ENCODE measurements at places on chromosomes 5 and 9.

GRCh38 chr9:95055851-95056551 lies 261.5 kb downstream of the FANCC start:
- DNase-seq = peak; percentile 63

DNA sequence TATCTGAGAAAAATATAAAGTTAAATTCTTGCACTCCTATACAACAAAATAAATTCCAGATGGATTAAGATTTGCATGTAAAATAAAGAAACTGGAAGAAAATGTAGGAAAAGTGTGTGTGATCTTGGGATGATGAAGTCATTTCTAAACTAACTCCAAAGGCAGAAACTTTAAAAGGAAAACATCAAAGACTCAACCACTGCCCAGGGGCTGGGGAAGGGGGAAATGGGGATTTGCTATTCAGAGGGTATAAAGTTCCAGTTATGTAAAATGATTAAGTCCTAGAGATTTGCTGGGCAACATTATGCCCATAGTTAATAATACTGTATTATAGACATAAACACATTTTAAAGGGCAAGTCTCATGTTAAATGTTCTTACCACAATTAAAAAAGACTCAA lies 254.5 kb downstream of the DEPDC1B start:
- DNase-seq = no peak

DNA sequence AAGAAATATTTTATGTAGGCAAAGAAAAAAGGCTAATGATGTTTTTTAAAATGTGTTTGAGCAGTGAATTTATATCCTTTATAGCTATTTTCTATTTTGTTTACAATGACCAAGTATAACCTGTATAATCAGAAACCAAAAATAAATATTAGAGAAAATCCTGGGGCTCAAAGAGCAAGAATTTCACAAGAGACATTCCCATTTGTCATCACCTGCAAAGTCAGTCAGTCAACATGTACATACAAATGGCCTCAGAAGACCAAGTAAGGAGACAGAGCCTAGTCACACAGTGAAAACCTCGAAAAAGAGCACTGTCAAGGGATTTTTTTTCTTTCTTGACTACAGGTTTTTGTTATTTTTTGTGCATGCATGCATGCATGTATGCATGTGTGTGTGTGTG lies 231.4 kb downstream of the GLIS3 start:
- DNase-seq = no peak

DNA sequence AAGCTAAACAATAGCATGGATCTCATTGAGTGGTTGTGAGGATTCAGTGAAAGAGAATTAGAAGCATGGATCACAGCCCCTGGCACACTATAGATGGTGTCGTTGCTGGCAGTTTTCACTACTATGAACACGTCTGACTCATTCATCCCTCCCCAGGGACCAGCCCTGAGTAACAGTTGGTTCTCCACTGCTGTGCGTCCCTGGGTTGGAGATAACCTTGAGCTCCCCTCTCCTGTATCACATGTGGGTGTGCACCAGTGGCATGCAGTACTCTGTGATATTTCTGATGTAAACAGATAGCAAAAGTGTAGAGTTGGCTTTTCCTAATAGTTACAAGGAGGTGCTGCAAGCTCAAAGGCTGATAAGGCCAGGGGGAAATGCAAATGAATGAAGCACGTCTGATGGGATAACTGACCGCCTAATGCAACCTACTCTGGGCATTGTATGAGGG lies 8.8 kb upstream of the LCP2 start:
- DNase-seq = no peak

DNA sequence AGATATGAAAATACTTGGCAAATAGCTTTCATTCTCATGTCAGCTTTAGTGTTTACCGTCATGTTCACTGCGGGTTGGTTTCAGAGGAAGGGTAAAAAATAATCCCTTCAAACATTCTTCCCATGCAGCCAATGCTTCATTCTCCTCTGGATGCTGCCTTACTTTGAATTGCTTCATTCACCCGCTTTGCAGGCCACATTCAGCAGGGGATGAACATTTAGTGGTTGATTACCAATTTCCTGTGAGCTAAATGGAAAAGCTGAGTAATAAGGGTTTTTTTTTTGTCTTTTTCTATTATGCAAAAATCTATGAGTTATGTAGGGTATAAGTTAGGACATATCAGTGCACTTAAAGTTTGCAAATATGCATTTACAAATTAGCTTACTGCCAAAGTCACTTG lies 96.3 kb upstream of the MEF2C start:
- DNase-seq = no peak

- DNase-seq = no peak
Measured at GRCh38 chr9:14085810-14086209, 228.1 kb downstream of the NFIB start.

DNA sequence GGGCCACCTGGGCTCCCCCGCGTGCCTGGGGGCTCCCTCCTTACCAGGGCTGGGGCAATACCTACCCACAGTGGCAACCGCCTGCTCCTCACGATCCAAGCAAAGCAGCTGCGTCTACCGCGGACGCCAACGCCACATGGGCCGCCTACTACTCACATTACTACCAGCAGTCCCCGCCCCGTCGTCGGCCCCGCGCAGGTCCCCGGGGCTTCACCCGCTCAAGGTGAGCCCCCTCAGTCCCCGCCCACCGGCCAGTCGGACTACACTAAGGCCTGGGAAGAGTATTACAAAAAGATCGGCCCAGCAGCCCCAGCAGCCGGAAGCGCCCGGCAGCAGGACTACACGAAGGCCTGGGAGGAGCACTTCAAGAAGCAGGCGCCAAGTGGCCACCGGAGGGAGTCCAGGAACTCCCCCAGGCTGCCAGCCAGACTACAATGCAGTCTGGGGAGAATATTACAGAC lies 106.0 kb upstream of the MTAP start:
- DNase-seq = no peak

DNA sequence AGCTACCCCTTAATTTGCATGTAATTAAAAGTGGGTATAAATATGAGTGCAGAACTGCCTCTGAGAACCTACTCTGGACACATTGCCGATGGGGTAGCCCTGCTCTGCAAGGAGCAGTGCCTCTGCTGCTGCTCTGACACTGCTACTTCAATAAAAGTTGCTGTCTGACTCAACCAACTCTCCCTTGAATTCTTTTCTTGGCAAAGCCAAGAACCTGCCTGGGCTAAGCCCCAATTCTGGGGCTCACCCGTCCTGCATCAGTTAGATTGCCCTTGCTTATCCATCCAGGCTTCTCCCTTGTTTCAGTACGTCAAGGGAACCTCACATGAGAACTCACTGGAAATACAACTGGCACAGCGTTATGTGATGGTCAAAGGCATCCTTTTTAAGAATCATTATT lies 44.1 kb downstream of the FBXL7 start:
- no peak for DNase-seq

GRCh38 chr5:104821606-104822005 lies 1259.0 kb upstream of the NUDT12 start:
- no peak for DNase-seq

DNA sequence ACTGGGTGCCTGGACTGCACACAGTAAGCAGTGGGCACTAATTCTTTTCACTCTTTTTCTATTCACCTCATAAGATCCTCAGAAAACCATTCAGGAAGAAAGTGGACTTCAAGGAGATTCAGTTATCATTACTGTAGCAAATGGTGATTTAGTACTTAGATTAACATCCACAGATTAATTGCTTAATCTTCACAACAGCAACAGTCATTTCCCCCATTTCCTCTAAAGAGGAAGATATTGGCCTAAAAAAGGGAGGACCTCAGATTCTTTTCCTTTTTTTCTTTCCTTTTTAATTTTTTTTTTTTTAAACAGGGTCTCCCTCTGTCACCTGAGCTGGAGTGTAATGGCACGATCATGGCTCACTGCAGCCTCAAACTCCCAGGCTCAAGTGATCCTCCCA lies 64.4 kb downstream of the AUH start:
- DNase-seq = no peak

GRCh38 chr9:82363682-82364081 lies 375.1 kb downstream of the SPATA31D1 start:
- no peak for DNase-seq

DNA sequence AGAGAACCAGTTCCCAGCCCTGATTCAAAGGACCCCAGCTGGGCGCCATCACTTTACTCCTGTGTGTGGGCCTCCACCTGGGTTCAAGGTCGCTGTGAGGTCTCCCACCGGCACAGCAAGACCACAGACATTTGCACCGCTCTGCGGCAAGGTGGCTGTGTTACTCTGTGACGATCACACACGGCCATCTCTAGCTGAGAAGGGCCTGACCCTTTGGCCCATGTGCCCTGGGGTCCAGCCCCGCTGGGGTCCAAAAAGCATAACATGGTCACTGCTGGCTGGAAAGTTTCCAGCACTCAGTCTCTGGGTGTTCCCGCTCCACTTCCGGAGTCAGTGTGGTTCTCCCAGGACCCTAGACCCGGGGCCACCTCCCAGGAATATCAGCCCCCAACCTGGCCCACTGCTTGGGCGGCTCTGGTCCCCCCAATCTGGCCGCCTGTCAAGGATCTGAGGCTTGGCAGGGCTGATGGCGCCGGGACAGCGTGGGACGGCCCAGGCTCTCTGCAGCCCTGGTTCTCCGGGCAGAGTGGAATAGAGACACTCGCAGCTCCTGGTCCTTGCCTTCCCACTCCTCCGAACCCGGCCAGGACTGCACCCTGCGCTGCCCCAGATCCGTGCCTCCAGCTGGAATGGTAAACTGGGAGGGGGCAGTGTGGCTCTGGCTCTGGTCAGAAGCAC lies 3.9 kb upstream of the LMX1B start:
- no peak for DNase-seq

DNA sequence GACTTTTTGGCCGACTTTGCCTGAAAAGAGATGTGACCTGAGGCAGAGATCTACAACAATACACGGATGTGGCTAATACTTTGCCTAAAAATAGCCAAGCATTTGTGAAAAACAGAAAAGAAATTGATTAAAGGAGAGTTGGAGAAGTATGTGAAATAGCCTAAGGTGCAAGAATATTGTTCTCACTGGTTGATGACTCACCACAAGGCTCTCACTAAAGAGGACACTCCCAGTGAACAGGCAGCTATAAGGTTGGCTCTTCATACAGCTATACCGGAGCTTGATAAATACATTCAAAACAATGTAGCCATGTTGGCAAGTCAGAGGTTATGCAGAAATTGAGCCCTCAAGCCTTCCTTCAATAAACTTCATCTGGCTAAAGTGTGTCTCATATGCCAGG lies 317.2 kb upstream of the GRAMD2B start:
- no peak for DNase-seq

- DNase-seq = no peak
Measured at GRCh38 chr9:104009826-104010225, 84.3 kb upstream of the SMC2 start.

DNA sequence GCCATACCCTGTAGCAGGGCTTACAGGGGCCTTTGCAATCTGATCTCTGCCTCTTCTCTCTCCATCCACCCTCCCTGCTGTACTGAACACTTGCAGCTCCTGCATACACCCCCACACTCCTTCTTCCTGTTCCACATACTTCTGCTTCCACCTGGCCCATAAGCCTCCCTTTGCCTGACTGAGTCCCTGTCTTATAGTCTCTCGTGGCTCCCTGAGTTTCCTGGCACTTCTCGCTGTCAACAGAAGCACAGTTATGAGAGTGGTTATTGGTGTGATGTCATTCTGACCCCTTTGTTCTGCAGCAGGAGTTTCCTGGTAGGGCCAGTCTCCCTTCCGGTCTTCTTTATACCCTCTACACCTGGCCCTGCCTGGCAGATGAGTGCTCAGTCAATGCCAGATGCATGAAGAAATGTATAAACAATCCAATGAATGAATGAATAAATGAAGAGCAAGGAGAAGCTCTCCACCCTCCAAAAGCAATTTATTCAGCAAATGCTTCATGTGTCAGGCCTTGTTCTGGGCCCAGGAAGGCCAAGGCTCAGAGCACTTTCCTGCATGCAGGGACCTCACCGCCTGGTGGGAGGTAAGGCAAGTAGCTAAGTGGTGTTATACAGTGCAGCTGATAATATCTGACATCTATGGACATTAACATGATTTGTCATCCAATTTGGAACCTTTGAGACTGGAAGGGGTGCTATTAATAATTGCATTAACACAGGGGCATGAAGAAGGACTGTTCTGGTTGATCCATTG lies 20.5 kb upstream of the CSF1R start:
- DNase-seq = peak; percentile 77

- DNase-seq = peak; percentile 76
Measured at GRCh38 chr9:110058304-110058953, 149.5 kb downstream of the C9orf152 start.

DNA sequence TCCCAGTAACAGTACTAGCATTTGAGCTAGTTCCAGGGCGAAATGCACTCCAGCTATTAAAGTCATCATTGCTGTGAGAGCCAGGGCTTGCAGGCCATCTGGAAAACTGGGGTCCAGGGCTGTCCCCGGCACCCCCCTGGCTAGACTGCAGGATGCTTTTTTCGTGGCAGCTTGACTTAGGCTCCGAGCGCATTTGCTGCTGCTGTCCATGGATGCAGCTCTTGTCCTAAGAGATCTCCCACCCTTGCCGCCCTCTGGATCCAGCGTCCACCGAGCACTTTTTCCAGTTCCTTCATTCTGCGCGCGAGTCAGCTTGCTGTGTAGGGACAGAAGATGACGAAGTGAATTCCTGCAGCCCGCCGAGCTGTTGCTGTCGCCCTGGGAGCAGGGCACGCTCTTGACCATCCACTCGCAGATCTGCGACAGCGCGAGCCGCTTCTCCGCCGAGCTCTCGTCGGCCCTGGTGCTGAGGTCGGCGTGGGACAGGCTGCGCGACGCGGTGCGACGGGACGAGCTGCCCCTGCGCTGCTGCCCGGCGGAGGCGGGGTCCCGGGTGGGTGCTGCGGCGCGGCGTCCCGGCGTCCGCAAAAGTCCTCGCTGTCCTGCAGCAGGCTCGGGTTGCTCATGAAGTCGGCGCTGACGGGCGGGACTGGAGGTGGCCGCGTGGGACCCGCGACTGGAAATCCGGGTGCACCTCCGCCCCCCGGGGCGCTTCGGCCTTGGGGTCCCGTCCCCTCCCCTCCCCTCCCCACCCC lies 30.7 kb downstream of the OR2V1 start:
- no peak for DNase-seq
